ENCODE measurements at places on chromosomes 11 and 22. TPM values are rescaled to one million over a fixed set of nuclear protein-coding genes. Genes with fewer than 3 reads are reported as not detected.
A peak's percentile ranks its signal among the peaks of the same experiment; 100 is the strongest.

DNA sequence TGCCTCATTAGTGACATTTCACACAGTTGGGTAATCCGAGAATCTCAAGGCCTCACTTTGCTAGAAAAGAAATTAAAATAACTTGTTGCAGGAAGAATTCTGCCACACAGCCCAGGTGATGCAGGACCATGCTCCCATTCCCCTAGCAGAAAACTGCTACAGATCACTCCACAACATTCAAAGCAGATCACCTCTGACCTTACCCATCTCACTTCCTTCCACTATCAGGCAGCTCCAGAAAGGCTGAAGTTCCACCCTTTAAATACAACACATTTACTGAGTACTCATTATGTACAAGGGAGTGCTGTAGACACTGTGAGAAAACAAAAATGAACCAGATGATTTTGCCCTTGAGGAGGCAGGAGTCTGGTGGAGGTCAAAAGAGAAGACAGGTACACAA lies 231.0 kb downstream of the TTC28 start:
- DNase-seq: no peak

DNA sequence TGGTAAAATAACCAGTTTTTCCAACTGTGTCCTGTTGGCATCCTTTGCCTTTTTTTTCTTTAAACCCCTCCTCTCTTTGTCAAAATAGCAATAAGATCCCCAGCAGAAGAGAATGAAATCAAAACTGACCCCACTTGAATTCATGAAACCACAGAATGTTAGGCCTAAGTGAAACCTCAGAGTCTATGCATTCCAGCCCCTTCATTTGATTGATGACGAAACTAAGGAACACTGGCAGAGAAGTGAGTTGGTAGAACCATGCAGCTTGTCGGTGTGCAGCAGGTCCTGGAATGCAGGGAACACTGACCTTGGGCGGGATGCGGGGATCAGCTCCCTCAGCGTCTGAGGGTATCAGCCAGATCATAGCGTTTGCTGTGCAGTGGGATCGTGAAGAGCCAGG lies 57.5 kb downstream of the GRK3 start:
- no peak for DNase-seq

GRCh38 chr11:71430166-71430565 lies 18.0 kb downstream of the DHCR7 start:
- DNase-seq: no peak

- no peak for DNase-seq
Observed at GRCh38 chr11:125224391-125225021, 60.0 kb downstream of the PKNOX2 start.

DNA sequence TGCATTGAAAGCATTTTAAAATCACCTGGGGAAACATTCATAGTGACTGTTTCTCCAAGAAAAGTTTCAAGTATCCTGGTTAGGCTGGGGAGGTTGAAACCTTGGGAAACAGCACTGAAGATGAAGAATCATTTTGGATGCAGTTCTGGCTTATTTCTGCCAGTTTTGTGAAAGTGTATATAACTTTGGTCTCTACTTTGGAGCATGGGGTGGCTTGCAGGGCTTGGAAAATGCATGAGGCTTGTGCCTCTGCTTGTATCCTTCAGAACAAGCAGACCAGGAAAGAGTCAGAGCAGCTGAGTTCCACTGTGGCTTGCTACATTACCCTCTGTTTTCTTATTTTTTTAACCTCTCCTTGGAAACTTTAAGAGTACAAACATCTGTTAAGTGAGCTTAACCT lies 19.5 kb downstream of the SLC5A12 start:
- no peak for DNase-seq

GRCh38 chr22:27517361-27518155 lies 284.0 kb downstream of the MN1 start:
- DNase-seq: no peak

GRCh38 chr11:92897487-92897886 lies 72.0 kb upstream of the MTNR1B start:
- no peak for DNase-seq

DNA sequence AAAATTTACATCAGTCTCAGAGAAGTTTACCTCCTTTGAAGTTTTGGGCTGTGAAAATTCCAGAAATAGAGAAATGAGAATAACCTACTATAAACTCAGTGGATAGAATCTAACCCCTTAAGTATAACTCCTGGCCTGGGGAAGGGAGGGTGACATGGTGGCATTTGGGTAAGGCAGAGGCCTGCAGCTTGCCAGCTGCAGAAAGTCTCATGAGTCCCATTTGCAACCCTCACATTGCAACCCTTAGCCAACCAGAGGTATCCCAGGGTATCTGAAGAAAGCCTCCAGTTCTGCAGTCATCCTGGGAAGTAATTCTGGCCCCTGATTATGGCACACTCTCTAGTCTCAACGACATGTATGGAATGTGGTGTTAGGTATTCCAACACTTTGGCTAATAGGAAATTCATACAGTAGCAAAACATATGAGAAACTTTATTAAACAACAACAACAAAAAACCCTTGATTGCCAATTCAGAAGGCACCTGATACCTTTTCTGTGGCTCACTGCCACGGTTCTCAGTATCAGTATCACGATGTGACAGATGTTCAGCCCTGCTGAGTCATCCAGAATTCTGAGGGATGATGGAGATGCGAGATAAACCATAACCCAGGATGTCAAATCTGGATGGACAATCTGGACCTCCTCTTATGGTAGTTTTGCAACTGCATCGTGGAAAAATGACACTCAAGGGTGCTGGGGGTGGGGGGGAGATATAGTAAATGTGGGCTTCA lies 743.4 kb downstream of the NELL1 start:
- DNase-seq: no peak

DNA sequence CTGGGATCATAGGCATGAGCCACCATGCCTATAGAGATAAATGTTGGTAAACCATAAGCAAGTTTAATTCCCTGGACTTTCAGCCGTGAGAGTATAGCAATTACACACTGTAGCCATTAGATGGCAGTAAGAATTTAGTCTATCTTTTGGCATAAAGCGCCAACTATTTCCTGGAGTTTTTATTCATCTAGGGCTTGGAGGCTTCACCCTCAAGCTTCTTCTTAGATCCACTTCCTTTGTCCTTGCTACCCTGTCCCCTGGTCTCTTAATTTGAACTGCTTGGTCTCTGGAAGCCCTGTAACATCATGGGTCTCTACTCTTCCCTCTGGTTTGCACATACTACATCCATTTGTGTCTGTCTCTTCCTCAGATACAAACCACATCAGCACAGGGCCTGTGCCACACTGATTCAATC lies 38.2 kb downstream of the OR10A6 start:
- peak; percentile 10 for DNase-seq

DNA sequence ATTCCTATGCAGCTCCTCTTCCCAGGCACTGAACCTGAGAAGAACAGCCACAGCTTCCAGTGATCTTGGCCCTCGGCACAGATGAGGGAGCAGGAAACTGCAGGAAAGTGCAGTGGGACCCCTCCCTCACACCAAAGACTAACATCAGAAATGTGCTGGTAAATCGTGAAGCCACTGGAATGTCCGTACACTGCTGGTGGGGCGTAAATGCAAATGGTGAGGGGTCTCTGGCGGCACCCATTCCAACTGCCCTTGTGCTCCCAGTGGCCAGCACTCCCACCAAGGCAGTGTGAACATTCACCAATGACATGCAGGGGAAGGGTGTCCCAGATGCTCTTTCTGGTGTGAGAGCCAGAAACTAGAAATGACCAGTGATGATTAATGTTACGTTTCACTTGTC lies 574.0 kb downstream of the BRD1 start:
- DNase-seq: no peak

GRCh38 chr11:116285026-116285425 lies 487.8 kb downstream of the BUD13 start:
- no peak for DNase-seq

- DNase-seq: no peak
Observed at GRCh38 chr11:74806267-74806666, 57.6 kb downstream of the RNF169 start.

- DNase-seq: no peak
Observed at GRCh38 chr22:20391222-20391621, 2.7 kb upstream of the ZNF74 start.

- no peak for DNase-seq
Observed at GRCh38 chr11:85040166-85040565, 587.0 kb downstream of the DLG2 start.

- DNase-seq: no peak
Observed at GRCh38 chr11:76524919-76525318, 80.1 kb downstream of the EMSY start.

- no peak for DNase-seq
Observed at GRCh38 chr11:112834277-112834755, 126.9 kb upstream of the NCAM1 start.

DNA sequence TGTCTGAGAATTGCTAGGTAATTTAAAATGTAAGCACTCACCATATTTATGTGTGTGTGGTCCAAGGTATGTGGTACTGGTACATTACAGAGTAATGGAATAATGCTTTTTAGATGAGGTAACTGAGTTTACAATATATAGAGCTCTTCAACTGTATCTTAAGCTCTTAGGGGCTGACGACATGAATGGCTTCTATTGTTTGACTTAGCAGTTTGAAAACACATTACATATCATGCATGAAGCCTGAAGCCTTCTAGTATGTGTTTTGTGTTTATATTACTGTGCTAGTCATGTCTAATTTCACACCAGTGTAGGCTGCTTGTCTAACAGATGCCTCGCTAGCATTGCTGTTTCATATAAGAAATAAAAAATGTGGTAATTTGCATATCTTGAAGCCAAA lies 37.2 kb downstream of the GAS2 start:
- DNase-seq: no peak

DNA sequence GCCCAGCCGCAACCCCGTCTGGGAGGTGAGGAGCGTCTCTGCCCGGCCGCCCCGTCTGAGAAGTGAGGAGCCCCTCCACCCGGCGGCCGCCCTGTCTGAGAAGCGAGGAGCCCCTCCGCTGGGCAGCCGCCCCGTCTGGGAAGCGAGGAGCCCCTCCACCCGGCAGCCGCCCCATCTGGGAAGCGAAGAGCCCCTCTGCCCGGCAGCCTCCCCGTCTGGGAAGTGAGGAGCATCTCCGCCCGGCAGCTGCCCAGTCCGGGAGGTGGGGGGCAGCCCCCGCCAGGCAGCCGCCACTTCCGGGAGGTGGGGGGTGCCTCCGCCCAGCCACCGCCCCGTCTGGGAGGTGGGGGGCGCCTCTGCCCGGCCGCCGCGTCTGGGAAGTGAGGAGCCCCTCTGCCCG lies 70.6 kb downstream of the STK33 start:
- DNase-seq: no peak

DNA sequence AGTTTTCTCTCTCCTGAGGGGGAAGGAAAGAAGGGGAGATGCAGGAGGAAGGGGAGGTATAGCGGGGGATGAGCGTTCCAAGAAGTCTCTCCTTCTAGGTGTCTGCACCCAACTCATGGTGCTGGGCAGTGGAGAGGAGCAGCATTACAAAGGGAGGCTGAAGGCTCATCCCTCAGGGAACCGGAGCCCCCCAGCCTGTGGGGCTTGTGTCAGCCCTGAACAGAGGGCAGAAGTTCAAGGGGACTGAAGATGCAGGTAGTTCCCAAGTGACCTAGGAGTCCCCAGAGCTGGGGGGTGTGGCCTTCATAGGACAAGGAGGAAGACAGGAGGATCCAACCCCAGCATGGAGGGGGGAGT lies 1.8 kb downstream of the C11orf68 start:
- DNase-seq: no peak

GRCh38 chr11:65471447-65471891 lies 27.4 kb upstream of the MALAT1 start:
- DNase-seq: no peak

DNA sequence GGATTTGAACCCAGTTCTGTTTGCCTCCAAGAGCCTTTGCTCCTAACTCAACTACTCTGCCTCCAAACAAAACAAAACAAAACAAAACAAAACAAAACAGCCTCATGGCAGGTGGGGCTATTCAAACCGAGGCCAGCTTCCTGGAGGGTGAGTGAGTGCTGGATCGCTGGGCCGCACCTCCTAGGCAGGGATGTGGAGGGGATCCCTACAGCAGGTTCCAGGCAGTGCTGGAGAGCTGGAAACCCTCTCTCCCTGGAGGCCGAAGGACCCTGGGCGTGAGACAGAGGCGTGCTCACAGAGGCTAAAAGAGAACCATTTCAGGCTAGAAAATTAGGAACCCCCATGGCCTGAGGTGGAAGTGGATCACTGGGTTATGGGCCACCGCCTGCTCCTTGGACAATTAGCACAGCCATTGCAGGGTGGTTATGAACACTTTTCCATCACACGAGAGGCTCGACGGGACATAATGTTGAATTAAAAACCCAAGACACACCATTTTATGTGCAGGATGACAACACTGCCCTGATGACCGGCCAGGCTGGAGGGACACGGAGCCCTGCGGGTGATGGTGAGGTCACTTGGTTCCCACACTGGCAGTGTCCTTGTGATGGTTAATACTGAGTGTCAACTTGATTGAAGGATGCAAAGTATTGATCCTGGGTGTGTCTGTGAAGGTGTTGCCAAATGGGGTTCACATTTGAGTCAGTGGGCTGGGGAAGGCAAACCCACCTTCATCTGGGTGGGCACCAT lies 35.2 kb downstream of the SHISAL1 start:
- DNase-seq: no peak

- DNase-seq: no peak
Observed at GRCh38 chr11:112025707-112026106, 499 bp downstream of the DLAT start.

DNA sequence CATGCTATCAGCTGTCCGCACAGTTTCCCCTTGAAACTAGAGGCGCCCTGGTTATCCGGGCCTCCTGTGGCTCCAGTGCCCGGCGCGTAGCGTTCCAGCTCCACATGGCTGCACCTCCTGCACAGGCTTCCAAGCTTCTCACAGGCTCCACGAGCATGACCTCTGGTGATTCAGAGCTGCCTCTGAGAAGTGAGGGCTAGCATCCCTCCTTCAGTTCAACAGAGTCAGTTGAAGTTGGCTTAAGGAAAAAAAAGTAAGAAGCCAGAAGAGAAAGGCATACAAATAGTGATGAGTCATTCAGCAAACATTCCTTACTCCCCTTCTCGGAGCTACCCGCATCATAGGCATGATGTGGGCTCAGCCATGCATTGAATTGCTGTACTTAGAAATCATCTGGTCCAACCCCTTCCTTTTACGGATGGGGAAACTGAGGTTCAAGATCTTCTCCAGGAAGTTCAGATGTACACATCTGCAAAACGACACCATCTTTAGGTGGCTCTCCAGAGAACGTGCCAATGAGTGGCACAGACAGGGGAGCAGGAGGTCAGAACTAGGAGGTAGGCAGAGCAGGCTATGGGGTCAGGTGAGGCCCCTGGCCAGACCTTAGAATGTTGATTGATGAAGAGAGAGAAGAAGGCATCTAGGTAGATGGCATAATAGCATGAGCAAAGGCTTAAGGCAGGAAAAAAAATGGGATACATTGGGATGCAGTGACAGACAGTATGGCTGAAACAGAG lies 216.3 kb upstream of the TBCEL start:
- DNase-seq: no peak

Gene NRXN2
- not detected for polyA plus RNA-seq

Gene UPK2
- 0.43 TPM for polyA plus RNA-seq

Gene FGF4
- polyA plus RNA-seq: not detected

Gene CPSF7
- polyA plus RNA-seq: 43.8 TPM

Gene ANGPTL5
- not detected for polyA plus RNA-seq

Gene KMT5B
- 45.3 TPM for polyA plus RNA-seq

Gene NLRP6
- 2.3 TPM for polyA plus RNA-seq

Gene FSHB
- polyA plus RNA-seq: not detected

Gene LMO2
- 12.7 TPM for polyA plus RNA-seq

Gene ARHGEF17
- polyA plus RNA-seq: not detected

Gene YAP1
- not detected for polyA plus RNA-seq

Gene CALCA
- not detected for polyA plus RNA-seq

Gene SEPTIN5
- polyA plus RNA-seq: 1.0 TPM

Gene POU2AF1
- 114 TPM for polyA plus RNA-seq

Gene APOL4
- polyA plus RNA-seq: 1.6 TPM

Gene SLC6A5
- polyA plus RNA-seq: not detected

Gene BAIAP2L2
- not detected for polyA plus RNA-seq

Gene DKK3
- not detected for polyA plus RNA-seq

Gene TPBGL
- polyA plus RNA-seq: not detected

Gene MS4A4A
- not detected for polyA plus RNA-seq
